AG08395 (cell line): ENCODE measurements at places on chromosomes 3 and 15.

DNA sequence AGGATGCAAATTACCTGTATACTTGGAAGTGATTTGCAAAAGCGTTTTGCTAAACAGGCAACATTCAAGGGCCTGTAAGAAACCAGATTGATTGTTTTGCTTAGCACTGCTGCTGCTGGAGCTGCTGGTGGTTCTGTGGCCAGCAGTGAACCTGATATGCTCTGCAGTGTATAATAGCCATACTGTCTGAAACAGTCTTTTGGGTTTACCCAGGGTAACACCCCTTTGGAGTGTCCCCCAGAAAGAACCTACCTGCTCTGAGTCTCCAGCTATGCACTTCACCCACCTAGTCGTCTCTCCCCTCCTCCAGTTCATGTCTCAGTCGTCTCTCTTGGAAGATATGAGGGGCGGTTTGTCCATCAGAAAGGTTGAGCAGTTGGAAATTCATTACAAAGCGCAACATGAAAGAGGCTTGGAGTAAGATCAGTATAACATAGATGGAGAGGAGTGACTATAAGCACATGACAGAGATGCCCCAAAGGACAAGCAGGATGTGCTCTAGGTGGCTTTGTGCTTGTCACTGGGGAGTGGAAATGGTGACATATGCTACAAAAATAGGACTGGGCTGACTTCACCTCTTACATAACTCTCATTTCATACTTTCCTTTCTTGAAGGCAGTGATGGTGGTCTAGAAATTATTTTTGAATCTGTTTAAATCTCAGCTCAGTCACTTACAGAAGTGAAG is 3.8 kb downstream of the MKRN2 start:
- DNase-seq, result no peak

GRCh38 chr3:179956416-179956830 is 80.3 kb downstream of the PEX5L start:
- no peak for DNase-seq

DNA sequence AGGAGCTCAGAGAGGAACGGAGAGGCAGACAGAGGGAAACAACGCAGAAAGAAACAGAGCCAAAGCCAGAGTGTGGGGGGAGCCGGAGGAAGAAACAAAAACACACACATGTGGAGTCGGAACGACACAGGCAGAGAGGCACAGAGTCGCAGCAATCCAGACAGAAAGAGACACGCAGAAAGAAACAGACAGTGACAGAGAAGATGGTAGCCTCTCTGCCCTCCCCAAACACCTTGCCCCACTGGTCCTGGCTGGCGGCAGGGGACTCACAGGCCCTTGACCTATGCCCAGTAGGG is 1.7 kb downstream of the NCKIPSD start:
- no peak for DNase-seq

- DNase-seq, result peak; percentile 31
Measured at GRCh38 chr3:141279077-141279967, 47.7 kb downstream of the PXYLP1 start.

- no peak for DNase-seq
Measured at GRCh38 chr3:56197991-56198390, 270.3 kb downstream of the ERC2 start.

DNA sequence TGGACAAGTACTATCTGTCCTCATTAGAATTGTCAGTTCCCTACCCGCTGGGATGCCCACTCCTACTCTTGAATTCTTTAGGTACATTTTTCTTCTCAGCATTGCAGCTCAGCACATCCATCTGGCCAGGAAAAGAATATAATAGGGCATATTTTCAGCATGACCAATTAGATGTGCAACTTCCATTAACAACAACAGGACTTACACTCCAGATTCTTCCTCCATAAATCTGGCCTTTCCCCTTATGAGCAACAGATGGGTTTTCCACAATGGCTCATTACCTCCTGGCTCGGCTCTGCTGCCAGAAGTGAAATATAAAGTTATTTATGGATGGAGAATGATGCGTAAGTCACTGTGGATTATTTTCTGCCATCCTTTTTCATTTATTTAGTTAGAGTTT is 443.8 kb upstream of the TGFBR2 start:
- DNase-seq, result peak; percentile 92

- no peak for DNase-seq
Measured at GRCh38 chr3:124862006-124862405, 25.2 kb downstream of the ITGB5 start.

GRCh38 chr15:26967719-26968269 is 3.2 kb upstream of the GABRG3 start:
- DNase-seq, result peak; percentile 63

- DNase-seq, result no peak
Measured at GRCh38 chr3:125356140-125357026, 18.7 kb downstream of the ZNF148 start.

- DNase-seq, result no peak
Measured at GRCh38 chr3:24631481-24631880, 136.8 kb upstream of the THRB start.

DNA sequence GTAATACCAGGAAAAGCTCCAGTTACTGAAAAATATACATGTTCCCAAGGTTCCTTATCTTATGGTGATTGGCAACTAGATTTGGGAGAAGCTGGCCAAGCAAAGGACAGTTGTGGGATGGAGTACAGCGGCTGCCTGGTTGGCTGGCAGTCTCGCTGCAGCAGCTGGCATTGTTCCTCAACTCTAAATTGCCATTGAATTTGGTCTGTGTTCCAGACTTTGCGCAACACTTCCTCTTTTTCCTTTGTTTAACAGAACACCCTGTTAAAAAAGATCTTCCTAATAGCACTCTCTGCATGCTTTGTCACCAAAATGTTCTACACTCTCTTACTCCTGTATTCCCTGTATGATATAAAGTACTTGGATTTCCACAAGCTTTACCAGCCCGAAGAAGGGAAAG is 420.6 kb upstream of the RBMS3 start:
- peak; percentile 34 for DNase-seq

- DNase-seq, result no peak
Measured at GRCh38 chr15:99598296-99598695, 32.5 kb downstream of the MEF2A start.

DNA sequence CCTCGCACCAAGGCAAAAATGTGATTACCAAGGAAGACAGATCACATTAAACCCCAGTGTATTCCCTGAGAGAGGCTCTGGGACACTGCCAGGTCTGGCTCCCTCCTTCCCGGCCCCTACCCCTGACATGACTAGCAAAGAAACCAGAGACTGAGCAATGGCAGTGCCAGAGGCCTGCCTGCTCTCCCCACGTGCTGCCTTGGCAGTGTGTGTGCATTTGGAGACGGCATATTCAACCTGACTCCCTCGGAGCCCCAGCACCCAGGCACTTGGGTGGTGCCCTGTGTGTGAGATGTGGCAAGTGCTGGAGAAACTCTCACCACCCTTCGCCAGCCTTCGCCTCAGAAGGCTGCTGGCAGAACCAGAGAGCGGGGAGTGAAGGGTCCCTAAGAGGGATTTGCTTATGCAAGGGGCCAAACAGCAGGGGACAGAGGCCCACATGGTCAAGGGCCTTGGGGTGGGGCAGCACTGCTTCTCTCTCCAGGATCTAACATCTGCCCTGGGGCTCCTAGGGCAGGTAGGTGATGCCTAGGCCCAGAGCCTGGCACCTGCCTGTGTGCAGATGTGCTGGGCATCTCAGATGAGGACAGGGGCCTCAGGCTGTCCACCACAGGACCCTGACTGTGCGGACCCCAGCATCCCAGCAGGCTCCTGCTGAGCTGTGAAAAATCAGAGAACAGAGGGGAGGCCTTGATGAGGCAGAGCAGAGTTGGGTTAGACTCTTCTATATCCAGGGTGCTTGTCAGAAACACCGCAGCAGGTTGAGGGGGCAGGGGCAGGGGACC is 23.6 kb upstream of the PLXNA1 start:
- no peak for DNase-seq

GRCh38 chr3:22371607-22372291 is 620.7 kb upstream of the ZNF385D start:
- no peak for DNase-seq

GRCh38 chr15:40955930-40956540 is 2.8 kb downstream of the CHAC1 start:
- DNase-seq, result no peak

GRCh38 chr15:99571299-99571698 is 5.5 kb downstream of the MEF2A start:
- no peak for DNase-seq

GRCh38 chr3:188208516-188208981 is 54.6 kb downstream of the LPP start:
- peak; percentile 30 for DNase-seq

- DNase-seq, result no peak
Measured at GRCh38 chr3:165640031-165640430, 197.2 kb downstream of the BCHE start.

GRCh38 chr3:186643493-186643892 is 3.3 kb downstream of the FETUB start:
- no peak for DNase-seq

GRCh38 chr15:32867313-32867626 is 149.5 kb downstream of the GREM1 start:
- DNase-seq, result peak; percentile 57

DNA sequence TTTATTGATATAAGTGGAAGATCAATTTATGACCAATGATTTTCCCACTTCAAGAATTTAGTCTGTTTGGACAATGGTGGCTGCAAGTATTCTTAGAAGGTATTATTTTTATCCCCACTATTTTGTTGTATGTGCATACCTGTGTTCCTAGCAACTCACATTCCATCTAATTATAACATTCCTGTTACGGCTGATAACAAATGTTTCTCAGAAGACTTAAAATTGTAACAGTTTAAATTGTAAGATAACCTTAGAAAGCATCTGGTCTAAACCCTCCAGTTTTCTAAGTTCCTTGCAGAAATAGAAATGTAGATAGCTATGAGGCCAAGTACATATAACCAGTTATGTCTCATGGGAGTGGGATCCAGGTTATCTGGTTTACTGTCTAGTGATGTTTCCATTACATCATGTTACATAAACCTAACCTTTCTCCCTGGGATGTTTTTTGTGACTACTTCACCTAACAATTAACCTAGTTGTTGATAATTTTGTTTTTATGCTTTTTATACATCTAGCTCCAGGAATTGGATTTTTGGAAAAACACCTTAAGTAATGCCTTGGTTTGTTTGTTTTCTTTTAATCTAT is 11.1 kb upstream of the MFN1 start:
- DNase-seq, result no peak

GRCh38 chr3:131151-131888 is 65.2 kb upstream of the CHL1 start:
- DNase-seq, result no peak
